ENCODE measurements at places on chromosomes 6 and 20.
A peak's percentile ranks its signal among the peaks of the same experiment; 100 is the strongest.

DNA sequence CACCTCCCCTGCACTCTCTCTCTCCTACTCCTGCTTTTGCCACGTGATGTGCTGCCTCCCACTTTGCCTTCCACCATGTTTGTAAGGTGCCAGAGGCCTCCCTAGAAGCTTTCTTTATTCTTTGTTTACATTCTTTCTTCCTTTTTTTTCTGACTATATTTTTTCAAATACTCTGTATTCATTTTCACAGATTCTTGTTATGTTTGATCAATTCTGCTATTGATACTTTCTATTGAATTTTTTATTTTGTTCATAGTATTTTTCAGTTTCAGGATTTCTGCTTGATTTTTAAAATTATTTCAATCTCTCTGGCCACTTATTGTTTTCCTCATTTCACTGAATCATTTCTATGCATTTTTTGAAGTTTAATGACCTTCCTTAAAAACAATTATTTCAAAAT lies 801.8 kb downstream of the GRIK2 start:
- no peak for ATAC-seq

GRCh38 chr6:30053682-30054081 lies 7.4 kb upstream of the POLR1H start:
- no peak for ATAC-seq

DNA sequence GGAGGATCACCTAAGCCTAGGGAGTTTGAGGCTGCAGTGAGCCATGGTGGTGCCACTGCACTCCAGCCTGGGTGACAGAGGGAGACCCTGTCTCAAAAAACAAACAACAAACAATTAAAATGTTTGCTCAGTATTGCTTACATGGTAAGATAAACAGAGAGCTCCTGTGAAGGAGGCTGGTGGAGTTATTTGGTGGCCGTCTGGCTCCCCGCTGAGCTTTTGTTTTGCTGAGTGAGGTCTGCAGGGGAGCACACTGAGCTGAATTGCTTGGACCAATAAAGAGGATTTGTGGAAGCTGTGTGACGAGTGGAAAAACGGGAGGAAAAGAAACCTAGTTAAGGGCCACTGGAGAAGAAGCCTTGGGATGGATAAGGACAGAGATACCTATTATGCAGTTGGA lies 41.1 kb upstream of the BMP6 start:
- no peak for ATAC-seq

DNA sequence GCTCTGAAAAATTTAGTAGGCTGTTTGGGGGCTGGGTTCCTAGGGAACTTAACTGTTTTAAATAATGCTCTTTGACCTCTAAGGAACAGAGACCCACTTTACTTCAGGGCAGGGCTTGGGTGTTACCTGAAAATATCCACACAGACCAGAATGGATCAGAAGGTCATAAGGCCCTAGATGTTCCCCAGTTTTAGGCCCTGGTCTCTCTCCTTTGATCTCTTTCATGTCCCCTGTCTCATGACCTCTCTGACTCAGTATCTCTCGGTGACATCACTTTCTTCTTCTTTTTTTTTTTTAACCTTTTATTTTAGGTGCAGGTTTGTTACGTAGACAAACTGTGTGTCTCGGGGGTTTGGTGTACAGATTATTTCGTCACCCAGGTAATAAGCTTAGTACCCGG lies 272.1 kb upstream of the SGK1 start:
- peak; percentile 31 for ATAC-seq

DNA sequence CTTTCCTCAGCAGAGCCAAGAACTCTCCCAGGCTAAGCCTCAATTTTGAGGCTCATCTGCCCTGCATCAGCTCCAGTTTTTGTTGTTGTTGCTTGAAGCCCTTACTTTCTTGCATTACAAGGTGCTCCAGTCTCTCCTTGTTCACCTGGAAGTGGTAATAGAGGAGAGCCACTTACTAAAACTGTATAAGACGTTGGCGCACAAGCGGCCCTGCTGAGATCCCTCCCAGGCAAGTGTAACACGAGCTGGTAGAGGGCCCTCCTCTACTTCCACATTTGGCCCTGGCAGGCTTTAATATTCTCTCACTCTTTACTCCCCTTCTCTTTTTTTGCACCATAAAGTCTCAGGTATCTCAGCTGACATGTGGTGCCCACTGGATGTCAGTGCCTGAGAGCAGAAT lies 19.5 kb downstream of the GCM2 start:
- no peak for ATAC-seq

DNA sequence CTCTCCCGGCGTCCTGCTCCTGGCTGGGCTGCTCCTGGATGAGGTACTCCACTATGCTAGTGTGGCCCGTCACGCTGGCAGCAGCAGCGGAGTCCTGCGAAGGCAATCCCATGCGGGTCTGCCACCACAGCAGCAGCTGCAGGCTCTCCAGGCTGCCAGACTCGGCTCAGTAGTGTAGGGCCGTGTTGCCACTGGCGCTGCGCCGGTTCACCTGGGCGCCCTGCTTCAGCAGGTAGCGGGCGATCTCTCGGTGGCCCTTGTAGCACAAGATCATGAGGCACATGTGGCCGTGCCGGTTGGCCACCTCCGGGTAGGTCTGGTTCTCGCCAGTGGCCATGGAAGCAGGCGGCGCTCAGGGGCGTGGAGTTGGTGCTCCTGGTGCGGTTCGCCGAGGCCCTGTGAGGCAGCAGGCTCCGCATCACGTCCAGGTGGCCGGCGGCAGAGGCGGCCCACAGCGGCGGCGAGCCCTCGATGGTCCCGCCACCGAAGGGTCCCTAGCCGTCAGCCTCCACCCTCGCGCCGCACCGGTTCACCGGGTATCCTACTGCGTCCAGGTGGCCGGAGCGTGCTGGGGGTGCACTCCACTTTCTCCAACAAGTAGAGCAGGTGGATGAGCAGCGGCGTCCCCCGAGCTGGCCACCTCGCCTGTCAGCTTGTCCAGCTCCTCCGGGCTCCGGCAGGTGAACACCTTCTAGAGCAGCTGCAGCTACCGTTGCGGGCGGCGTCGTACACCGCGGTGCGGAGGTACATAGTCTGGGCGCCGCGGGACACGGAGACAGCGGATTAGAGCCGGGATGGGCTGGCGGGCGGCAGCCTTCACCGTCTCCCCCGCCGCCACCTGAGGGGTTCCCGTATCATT lies 19.8 kb downstream of the RFPL4B start:
- no peak for ATAC-seq

DNA sequence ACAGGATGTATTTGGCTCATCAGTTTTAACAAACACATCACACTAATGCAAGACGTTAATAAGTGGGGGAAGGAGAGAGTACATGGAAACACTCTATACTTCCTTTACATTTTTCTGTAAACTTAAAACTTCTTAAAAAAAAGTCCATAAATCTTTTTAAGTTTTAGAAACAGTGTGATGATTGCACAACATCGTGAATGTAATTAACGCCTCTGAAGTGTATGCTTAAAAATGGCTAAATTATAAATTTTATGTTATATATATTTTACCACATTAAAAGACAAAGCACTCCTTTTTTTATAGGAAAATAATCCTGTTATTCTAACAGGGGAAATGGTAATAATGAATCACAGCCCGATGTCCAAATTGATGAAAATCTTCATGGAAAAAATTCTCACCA lies 144.1 kb upstream of the RUNX2 start:
- no peak for ATAC-seq

- no peak for ATAC-seq
These were observed 18.5 kb upstream of the FAM184A start for GRCh38 chr6:119096721-119097565.

GRCh38 chr6:85641897-85642773 lies 551 bp downstream of the SYNCRIP start:
- peak; percentile 14 for ATAC-seq

- ATAC-seq = no peak
These were observed 164.0 kb upstream of the RUNX2 start for GRCh38 chr6:45163952-45164766.

DNA sequence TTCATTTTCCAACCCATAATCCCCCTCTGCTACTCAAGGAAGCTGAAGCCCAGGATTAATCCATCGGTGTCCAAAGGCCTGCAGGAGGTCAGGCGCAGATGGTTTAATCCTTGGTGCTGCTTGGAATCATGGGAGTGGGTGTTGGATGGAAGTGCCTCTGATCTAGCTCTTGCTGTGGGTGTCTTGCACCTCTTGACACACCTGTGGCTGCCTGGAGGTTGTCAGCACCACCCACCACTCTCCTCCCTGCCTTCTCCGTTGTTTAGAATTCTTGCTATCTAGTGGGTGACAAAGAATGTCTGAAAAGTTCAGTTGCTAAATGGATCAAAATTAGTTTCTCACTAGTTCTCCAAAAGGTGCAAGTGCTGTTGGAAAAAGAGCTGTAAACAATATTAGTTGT lies 1074.4 kb upstream of the FLRT3 start:
- ATAC-seq = no peak

DNA sequence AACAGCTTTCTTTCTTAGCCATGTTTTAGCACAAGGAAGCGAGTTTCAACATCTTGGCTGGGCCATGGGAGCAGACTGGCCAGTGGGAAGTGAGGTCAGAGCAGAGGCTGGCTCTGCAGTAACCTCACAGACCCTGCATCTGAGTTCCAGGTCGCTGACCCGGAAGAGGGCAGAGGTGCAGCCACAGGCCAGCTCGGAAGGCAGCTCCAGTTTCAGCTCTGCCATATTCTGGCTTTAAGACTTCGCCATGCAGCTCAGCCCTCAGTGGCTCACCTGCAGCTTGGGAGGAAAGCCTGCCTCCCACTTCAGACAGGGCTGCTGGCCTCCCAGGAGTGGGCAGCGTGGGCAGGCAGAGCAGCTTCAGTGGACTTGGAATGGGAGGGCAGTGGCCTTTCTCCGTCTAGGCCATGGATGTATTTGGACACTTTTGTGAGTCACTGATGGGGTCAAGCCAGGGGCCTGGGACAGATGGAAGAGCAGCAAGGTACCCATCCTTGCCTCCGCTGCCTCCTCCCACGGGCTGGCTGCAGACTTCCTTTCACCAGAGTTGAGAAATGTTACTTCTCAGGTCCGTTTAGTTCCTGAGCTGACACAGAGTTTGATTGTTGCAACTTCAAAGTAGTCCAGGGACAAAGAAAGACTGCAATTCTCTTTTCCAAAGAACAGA lies 18.5 kb downstream of the CST8 start:
- ATAC-seq = no peak

GRCh38 chr6:32087574-32088486 lies 21.3 kb downstream of the TNXB start:
- peak; percentile 88 for ATAC-seq

GRCh38 chr6:153074761-153075160 lies 56.3 kb downstream of the RGS17 start:
- no peak for ATAC-seq

- ATAC-seq = no peak
These were observed 255.8 kb upstream of the RAB32 start for GRCh38 chr6:146287691-146288369.

DNA sequence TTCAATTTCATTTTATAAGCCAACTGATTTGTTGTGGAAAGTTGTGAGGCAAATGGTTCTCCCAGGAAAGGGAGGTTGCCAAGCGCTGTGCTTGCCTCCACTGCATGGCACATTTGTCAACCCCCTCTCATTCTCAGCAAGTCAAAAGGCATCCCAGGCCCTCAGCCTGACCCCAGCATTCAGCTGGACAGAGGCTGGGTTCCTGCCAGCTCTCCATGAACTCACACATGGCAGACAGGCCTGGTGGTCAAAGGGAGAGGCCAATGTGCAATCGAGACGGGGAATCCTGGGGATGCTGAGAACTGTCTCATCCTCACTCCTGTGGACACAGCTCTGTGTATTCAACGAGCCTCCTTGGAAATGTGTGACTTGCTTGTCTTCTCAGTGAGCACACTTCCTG lies 106.0 kb upstream of the CDH4 start:
- ATAC-seq = no peak

DNA sequence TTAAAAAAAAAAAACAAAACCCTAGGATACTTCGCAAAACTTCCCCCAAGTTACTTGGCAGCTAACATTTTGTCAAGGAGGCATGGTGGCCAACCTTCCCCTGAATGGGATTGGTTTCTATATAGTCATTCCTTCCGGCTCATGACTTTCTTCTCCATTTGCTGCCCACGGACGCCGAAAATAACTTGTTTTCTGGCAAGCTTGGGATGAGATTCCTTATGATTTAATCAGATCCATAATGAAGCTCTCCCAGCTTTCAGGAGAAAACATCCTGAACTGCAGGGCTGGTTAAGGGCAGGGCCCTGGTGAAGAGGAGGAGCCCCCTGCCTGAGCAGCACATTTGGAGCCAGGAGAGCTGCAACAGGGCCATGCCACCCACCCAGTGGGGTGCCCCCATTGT lies 49.9 kb downstream of the PPP1R16B start:
- ATAC-seq = no peak

DNA sequence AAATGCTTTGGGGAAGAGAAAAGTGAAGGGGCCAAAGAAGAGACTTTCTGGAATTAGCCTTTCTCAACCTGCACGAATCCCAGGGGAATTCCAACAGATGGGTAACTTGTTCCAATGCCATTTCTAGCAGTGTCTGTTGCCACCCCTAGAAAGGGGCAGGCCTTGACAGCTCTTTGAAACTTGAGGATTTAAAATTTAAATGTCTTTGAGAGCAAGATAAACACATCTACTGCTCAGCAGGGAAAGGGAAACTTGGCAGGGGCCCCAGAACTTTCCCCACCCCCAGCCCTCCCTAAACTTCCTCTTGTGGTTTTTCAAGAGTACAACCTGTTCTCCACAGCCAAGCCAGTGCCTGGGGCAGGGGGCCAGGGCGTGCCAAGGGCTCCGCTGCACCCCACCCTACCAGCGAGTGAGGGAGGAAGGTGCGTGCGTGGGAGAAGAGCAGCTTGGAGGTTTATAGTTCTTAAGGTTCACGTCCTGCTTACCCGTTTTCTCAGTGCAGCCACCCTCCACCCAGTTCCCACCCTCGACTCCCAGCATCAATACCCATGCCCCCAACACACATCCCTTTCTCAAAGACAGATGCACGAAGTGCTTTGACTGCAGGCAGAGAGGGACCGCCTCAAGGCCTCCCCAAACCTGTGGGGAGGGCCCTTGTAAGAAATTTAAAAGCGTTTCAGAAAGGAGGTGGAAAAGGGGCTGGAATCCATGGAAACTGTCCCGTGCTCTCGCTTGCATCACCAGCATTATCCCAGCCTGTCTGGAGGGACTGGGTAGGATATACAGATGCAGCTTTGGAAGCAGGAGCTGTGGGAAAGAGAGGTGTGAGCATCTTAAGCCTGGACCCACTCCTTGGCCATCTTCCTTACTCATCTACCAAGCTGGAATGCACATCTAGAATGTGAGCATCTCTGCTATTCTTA lies 4.5 kb upstream of the TAF8 start:
- no peak for ATAC-seq

All from SK-N-SH treated with all-trans-retinoic acid at 6 μM for 48 hours (cell line).